ENCODE measurements at places on chromosomes 2 and 18.
A peak's percentile ranks its signal among the peaks of the same experiment; 100 is the strongest.

DNA sequence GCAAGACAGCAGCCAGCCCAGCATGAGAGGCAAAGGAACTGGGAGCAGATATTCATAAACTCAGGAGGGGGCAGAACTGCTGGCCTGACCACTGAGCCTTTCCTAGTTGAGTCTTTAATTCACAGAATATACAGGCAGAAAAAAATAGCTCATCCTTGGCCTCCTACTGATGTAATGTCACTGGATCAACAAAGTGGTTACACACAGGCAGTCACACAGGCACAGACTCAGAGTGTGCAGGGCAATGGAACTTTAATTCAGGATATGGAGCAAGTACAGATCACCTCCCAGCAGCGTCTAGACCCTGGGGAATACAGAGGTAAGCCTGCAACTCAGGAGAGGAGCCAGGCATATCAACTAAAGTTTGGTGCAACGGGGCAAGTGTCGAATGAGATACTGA lies 75.4 kb downstream of the TNP1 start:
- no peak for DNase-seq

- no peak for DNase-seq
These were observed 30.2 kb downstream of the CERKL start for GRCh38 chr2:181626671-181627070.

- DNase-seq, result no peak
These were observed 2.2 kb downstream of the ST3GAL5 start for GRCh38 chr2:85886590-85886989.

GRCh38 chr2:32882816-32883810 lies 63.6 kb upstream of the LTBP1 start:
- no peak for DNase-seq

DNA sequence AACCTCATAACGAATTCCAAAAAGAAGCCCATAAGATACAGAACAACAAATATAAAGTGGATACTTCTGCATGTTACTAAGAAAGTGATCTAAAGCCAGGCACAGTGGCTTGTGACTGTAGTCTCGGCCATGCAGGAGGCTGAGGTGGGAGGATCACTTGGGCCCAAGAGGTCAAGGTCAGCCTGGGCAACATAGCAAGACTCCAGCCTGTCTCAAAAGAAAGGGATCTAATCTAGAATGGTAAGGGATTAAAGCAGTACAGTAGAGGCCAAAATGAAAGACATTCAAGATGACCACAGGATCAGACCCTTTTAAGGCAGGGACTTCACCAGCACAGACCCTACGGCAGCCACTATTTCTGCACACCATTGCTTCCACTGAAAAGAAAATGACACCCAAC lies 3.8 kb downstream of the COBLL1 start:
- no peak for DNase-seq

GRCh38 chr2:163185160-163185559 lies 346.6 kb upstream of the KCNH7 start:
- peak; percentile 96 for DNase-seq

DNA sequence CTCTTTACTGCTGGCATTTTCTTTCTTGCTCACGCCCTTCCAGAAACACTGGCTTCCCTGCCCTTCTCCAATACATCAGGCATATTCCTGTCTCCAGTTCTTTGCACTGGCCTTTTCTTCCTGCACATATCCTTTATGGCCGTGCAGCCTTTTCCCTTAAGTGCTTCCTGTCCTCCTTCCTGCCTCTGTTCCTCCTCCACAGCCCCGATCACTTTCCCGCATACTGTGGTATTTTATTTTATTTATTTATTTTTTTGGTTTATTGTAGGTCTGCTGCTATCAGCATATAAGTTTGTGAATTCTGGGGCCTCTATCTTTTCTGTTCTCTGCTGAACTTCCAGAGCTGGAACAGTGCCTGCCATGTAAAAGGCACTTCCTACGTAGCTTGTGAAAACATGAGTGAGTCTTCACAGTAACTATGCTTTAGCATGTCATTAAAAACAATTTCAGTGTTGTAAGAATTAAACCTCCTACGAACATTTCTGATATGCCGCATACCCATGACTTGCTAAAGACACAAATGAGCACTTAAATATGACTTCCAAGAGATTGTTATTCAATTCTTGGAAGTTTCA lies 289.1 kb downstream of the TRIB2 start:
- no peak for DNase-seq

DNA sequence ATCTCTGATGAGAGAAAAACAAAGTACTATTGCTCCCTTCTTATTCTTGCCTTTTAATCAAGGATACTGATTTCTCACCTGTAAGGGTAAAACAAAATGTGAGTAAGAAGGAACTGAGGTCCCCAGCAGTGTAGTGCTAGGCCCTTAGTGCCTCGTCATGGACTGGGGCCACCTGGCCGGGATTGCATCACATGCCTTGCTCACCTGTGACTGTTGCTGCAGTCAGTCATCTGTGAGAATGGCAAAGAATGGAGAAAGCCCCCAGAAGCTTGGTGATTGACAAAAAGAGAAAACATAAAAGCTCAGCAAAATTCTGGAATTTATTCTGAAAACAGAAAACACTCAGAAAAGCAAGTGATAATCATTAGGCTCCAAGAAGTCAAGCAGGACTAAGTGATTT lies 63.4 kb downstream of the SPATS2L start:
- no peak for DNase-seq

GRCh38 chr2:226885769-226886435 lies 50.0 kb downstream of the RHBDD1 start:
- DNase-seq, result no peak

DNA sequence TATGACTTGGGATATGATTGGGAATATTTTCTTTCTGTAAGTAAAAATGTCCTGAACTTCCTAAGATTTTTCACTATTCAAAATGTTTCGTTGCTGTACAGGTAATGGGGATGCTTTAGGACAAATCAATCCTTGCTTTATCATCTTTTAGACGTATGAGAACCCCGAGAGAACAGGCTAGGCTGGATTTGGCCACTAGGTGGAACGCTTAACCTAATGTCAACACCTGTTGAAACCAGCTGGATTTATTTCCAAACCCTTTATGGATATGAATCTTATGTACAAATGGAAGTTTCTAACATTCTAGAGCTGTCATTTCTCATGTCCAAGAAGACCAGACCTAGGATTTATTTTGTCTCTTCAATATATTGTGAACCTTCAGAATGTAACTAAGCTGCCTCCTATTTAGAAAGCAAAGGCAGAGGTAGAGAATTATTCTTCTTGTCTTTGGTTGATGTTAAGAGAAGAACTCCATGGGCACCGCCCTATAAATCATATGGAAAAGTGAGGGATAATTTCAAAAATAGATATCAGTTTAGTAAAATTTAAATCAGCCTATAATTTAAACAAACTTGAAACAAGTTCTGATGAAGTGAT lies 96.7 kb downstream of the PMAIP1 start:
- DNase-seq, result no peak

- no peak for DNase-seq
These were observed 54.4 kb downstream of the MYO7B start for GRCh38 chr2:127589841-127590240.

DNA sequence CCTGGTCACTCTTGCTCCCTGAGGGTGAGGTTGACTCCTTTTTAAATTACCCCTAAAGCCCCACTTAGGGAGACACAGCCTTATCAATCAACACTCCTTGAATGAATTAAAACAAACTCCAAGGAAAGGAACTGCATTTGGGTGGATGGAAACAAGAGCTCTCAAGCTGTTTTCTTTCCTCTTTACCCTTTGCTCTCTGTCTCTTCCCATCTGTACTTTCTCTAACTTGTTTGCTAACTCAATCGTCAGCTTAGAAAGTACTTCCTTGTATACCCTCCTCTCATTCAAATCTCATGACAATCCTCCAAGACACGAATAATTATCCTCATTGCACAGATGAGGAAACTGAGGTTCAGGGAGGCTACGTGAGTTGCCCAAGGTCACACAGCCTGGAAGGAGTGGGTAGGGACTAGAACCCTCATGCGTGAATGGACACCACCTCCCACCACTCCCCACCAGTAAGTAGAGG lies 32.7 kb downstream of the ZFP36L2 start:
- no peak for DNase-seq

DNA sequence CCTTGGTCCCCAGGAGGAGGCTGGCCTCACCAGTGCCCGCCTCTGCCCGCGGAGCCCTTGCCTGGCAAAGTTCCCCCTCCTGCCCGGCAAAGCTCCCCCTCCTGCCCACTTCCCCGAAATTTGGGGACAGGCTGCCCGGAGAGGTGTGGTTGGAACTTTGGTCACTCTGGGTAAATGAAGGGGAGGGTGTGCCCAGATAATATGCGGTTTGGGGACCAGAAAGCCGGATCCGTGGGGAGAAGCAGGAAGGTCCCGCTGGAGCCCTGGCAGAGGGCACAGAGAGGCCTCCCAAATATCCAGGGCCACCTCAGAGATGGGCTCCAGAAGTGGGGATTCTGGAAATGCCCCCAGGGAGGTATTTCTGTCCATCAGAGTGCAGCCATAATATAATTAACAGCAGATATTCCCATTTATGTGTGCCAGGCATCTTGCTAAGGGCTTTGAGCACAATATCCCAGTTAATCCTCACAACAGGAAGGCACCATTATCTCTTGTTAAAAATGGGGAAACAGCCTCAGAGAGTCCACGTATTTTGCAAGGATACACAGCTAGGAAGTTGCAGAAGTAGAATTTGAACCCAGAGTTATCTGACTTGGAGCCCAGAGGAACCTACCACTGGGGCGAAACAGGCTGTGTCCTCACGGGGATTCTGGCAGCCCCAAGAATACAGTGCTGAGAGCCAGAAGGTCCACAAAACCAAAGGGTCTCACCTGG lies 914 bp downstream of the STEAP3 start:
- no peak for DNase-seq

- DNase-seq, result no peak
These were observed 96.6 kb downstream of the TXNL1 start for GRCh38 chr18:56541793-56542192.

DNA sequence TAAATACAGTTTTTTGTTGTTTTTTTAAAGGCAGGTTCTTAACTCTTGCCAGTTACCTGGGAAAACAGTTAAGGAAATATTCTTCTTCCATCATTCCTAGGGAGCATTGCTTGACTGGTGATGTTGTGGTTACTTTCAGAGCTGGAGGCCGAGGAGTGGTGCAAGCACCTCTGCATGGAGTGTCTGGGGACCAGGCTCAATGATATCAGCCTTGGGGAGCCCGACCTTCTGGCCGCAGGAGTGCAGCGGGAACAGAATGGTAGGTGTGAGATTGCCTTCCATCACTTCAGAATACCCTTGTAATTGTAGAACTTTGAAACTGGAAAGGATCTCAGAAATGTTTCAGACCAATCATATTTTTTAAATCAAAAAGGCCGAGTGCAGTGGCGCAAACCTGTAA lies 270.1 kb downstream of the CD226 start:
- DNase-seq, result no peak

GRCh38 chr2:88638743-88639142 lies 11.5 kb upstream of the EIF2AK3 start:
- DNase-seq, result no peak

GRCh38 chr2:113238871-113239839 lies 39.6 kb downstream of the PAX8 start:
- DNase-seq, result no peak

DNA sequence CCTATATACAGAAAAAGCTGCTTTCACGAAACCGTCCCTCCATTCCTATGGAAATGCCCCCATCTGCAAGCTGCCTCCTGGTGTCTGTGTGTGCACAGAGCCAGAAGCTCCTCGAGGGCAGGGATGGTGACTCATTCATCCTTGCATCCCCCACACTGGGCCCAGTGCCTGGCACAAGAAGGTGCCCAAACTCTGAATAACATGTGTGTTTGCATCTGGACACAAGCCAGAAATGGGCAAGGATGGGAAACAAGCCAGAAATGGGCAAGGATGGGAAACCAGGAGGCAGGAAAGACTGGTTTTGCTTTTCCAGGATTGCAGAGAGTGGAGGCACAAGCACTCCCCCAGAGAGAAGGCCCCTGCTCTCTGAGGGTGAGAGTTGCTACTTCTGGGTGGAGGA lies 313.9 kb downstream of the CELF4 start:
- no peak for DNase-seq

DNA sequence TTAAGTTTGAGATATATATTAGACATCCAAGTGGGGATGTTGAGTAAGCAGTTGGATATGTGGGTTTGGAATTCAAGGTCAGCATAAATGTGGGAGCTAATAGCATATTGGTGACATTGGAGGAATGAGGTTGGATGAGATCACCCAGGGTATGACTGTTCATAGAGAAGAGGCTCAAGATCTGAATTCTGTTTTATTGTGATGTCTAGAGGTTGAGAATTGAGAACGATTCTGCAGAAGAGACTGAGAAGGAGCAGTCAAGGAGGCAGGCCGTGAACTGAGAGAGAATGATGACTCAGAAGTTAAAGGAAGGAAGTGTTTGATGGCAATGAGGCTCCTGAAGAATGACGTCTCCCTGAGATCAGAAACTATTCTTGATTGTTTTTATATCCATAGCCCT lies 5.9 kb downstream of the SERPINB11 start:
- no peak for DNase-seq

- peak; percentile 35 for DNase-seq
These were observed at the start of gene OSR1 for GRCh38 chr2:19358242-19359020. OSR1 (minus strand) TSS chr2:19358623; CDS start chr2:19353805, 4,818 bp downstream.

GRCh38 chr18:56076723-56077122 lies 488.7 kb upstream of the TCF4 start:
- no peak for DNase-seq

All from NCI-H524 treated with DMSO at 0.1 percent for 48 hours (cell line).